ENCODE measurements at places on chromosomes 13 and 19. TPM values are rescaled to one million over a fixed set of nuclear protein-coding genes. Genes with fewer than 3 reads are reported as not detected.

DNA sequence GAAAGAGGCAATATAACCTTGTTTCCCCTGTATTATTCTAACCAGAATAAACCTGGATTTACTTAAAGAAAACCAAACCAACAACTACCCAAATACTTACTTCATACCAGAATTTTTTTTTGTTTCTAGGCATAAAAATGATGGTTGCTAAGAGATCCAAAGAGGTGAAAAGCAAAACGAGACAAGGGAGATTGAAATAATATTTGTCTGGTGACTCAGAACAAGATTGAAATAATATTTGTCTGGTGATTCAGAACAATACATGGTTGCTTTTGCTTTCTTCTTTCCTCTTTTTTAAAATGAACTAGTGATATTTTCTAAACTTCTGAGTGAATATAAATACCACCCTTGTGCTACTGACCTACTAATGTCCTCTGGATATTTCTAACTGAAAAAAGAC, 592.9 kb downstream of the KCTD12 start:
- H3K4me3 ChIP-seq = no peak overlapping the region

GRCh38 chr19:48121909-48122371, 11.3 kb upstream of the PLA2G4C start:
- no peak for DNase-seq
- no peaks in the 10 kb centered on the region for H3K4me1 ChIP-seq
- H3K27ac ChIP-seq = no peak overlapping the region
- H3K36me3 ChIP-seq = no peaks in the 10 kb centered on the region
- no peak overlapping the region for H3K4me3 ChIP-seq

The GZMM gene
- 0.54 TPM for total RNA-seq

DNA sequence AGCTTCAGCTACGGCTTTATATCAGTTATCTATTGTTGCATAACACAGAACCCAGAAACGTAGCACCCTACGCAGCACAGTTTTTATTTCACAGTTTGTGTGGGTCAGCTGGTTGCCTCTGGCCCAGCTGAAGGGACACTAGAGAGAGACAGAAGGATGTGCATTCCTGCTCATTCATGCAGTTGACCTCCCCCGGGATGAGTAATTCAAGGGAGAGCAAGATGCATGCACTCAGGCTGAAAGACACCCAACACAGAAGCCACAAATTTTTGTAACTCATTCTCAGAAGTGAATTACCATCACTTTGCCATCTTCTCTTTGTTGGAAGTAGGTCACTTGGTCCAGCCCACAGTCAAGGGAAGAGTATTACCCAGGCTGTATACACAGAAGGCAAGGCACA, 89.5 kb downstream of the EFNB2 start:
- H3K36me3 ChIP-seq = no peaks in the 10 kb centered on the region
- H3K4me1 ChIP-seq = no peaks in the 10 kb centered on the region
- no peaks in the 10 kb centered on the region for H3K27me3 ChIP-seq
- H3K27ac ChIP-seq = no peak overlapping the region
- no peak for DNase-seq

The FUT2 gene
- total RNA-seq = 2.3 TPM

DNA sequence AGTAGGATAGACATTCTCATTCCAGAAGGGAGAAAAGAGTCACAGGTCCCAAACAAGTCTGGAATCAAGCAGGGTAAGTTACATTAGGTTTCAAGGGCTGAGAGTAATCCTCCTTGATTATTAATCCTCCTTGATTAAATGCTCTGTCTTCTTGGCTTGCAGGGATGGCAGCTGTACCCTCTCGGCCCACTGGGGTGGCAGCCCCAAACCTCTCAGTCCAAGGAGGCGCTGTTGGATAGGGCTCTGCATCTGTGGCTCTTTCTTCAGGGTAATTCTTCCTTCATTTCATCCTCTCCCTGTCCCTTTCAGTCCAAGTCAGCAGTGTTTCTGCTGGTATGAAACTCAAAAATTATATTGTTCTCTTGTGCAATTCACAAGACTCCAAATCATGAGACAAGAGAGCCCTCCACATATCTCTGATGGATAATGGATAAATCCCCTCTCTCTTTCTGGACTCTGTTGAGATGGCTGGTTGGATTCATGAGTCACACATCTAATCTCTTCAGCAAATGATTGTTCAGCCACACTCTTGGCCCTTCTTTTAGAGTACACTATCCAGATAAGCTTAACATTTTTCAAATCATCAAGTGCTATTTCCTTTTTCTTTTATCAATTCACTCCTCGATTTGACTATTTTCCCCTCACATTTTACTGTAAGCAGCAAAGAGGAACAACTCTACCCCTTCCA, 323.7 kb upstream of the HTR2A start:
- H3K27me3 ChIP-seq = no peaks in the 10 kb centered on the region
- no peaks in the 10 kb centered on the region for H3K4me1 ChIP-seq
- H3K27ac ChIP-seq = no peak overlapping the region
- H3K36me3 ChIP-seq = no peaks in the 10 kb centered on the region
- DNase-seq = no peak
- no peak overlapping the region for H3K4me3 ChIP-seq

GRCh38 chr13:103386341-103386740, 320.1 kb upstream of the SLC10A2 start:
- H3K27ac ChIP-seq = no peak overlapping the region
- H3K4me3 ChIP-seq = no peak overlapping the region
- H3K4me1 ChIP-seq = no peaks in the 10 kb centered on the region
- no peaks in the 10 kb centered on the region for H3K27me3 ChIP-seq

DNA sequence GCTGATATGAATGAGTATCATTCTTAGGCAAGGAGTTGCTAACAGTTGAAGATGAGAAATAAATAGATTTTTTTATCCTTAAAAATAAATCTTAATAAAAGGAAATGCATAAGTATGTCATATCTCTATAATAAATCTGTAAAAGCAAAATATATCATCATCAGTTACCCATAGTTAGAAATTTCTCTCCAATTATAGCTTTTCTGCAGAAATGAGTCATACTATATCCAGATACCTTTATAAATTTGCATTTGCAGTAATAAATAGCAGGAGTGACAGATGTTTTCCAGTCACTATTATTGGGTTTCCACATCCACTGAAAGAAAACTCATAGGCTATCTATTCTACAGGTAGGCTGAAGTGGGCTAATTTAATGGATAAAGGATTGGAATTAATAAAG, 829.8 kb downstream of the PCDH9 start:
- no peaks in the 10 kb centered on the region for H3K27me3 ChIP-seq
- H3K4me3 ChIP-seq = no peak overlapping the region
- H3K27ac ChIP-seq = no peak overlapping the region
- no peaks in the 10 kb centered on the region for H3K4me1 ChIP-seq
- H3K36me3 ChIP-seq = no peaks in the 10 kb centered on the region

DNA sequence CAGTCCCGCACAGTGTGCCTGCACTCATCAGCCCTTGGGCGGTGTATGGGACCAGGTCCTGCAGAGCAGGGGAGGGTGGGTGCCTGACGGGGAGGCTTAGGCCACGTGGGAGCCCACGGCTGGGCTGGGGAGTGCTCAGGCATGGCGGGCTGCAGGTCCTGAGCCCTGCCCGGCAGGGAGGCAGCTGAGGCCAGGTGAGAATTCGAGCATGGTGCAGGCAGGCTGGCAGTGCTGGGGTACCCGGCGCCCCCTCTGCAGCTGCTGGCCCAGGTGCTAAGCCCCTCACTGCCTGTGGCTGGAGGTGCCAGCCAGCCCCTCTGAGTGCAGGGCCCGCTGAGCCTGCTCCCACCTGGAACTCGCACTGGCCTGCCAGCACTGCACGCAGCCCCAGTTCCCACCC, 630.9 kb upstream of the PCDH20 start:
- no peaks in the 10 kb centered on the region for H3K27me3 ChIP-seq
- no peak overlapping the region for H3K27ac ChIP-seq
- H3K36me3 ChIP-seq = no peaks in the 10 kb centered on the region
- DNase-seq = no peak

GRCh38 chr13:33381906-33382305, 96.4 kb upstream of the STARD13 start:
- no peak overlapping the region for H3K27ac ChIP-seq
- no peak overlapping the region for H3K4me3 ChIP-seq
- H3K4me1 ChIP-seq = no peaks in the 10 kb centered on the region
- DNase-seq = no peak

The CRX gene
- total RNA-seq = not detected

The PGLYRP1 gene
- total RNA-seq = not detected

DNA sequence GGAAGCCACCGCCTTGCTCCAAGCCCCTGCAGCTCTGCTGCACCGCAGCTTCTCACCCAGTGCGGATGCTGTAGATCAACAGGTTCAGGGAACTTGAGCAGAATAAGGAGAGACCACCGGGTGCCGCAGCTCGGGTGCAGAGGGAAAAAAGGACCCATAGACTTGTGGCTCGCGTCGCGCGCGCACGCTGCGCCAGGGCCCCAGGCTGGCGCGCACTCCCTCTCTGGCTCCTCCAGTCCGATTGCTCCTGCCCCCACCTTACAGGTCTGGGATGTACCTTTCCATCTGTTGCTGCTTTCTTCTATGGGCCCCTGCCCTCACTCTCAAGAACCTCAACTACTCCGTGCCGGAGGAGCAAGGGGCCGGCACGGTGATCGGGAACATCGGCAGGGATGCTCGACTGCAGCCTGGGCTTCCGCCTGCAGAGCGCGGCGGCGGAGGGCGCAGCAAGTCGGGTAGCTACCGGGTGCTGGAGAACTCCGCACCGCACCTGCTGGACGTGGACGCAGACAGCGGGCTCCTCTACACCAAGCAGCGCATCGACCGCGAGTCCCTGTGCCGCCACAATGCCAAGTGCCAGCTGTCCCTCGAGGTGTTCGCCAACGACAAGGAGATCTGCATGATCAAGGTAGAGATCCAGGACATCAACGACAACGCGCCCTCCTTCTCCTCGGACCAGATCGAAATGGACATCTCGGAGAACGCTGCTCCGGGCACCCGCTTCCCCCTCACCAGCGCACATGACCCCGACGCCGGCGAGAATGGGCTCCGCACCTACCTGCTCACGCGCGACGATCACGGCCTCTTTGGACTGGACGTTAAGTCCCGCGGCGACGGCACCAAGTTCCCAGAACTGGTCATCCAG, 964 bp downstream of the PCDH17 start:
- no peaks in the 10 kb centered on the region for H3K36me3 ChIP-seq
- peaks cover 29% of the 10 kb centered on the region for H3K4me1 ChIP-seq
- no peak overlapping the region for H3K27ac ChIP-seq

DNA sequence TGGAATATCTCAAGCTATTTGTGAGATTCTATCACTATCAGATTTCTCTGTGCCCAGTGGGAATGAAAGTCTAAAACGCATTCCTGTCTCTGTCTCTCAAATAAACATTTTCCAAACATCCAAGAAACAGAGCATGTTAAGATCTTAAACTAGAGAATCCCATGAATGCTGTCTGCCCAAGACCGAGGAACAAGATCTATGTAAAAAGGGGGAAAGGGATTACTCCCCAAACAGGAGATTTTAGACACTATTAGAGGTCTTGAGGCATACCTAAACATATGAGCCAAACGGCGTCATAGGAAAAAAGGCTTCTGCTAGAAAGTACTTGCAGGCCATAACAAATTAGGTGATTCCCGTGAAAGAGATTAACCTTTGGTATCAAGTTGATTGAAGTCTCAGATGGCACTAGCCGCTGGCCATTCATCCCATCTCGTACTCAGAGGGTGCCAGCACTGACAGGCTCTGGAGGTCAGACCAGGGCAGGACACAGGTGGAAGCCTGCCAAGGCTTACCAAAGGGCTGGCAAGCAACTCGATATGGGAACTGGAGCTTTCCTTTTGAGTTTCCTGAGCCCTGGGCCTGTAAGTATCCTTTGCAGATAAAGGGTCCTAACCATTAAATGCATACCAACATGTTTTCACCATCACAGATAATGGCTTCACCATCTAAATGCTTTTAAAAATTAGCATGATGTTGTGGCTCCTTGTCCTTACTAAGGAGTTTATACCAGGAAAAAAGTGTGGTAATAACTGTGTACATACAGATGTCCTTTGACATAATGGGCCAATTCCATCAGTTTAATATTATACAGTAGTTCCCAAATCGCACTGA, 225.2 kb downstream of the FOXO1 start:
- no peaks in the 10 kb centered on the region for H3K36me3 ChIP-seq
- H3K4me1 ChIP-seq = peaks cover 45% of the 10 kb centered on the region
- peak; percentile 38 for DNase-seq
- no peaks in the 10 kb centered on the region for H3K27me3 ChIP-seq

DNA sequence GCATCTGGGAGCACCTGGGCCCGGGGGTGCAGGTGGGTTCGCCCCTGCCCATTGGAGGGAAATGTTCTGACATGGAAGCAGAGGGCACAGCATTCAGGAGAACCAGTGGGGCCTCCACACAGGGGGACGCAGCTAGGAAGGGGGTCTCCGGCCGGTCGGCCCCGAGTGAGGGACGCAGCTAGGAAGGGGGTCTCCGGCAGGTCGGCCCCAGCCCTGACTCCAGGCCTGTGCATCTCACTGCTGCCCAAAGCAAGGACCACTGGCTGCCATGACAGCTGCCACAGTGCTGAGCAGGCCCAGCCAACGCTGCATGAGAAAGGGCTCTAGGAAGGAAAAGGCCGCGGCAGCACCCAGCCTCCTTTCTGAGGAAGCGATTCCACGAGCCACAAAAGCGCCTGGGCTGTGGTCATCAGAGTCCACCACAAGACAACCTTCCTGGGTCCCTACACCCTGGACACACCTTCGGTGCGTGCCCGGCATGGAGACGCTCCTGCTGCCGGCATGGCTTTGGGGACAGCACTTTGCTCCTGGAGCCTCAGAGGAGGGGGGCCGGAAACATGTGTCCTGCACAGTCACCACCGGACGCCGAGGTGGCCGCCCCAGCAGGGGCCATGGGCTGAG, 9.7 kb downstream of the RASA3 start:
- H3K36me3 ChIP-seq = no peaks in the 10 kb centered on the region
- H3K27me3 ChIP-seq = no peaks in the 10 kb centered on the region
- H3K4me1 ChIP-seq = peaks cover 9% of the 10 kb centered on the region
- H3K27ac ChIP-seq = no peak overlapping the region
- DNase-seq = no peak

The PSMD8 gene
- total RNA-seq = 178 TPM

DNA sequence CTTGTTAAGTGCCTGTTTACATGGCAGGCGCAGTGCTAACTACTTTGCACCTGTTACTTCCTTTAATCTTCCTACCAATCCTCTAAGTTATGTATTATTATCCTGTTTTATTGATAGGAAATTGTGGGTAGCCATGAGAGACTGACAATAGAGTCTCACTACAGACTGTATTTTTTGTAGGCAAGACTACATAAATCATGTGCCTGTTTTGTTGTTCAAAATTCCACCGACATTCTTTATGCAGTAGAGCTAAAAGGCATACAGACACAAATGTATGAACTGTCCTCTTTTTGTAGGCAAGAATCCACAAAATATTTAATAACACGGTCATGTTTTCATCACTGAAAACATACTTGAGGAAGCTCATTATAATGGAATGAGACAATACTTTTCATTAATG, 205.5 kb downstream of the NALCN start:
- no peaks in the 10 kb centered on the region for H3K36me3 ChIP-seq
- H3K27me3 ChIP-seq = no peaks in the 10 kb centered on the region
- no peak overlapping the region for H3K27ac ChIP-seq
- H3K4me1 ChIP-seq = peaks cover 19% of the 10 kb centered on the region
- no peak for DNase-seq

Data from thoracic aorta (tissue), 2 donors.